ENCODE measurements at places on chromosomes 5 and 9. TPM values are rescaled to one million over a fixed set of nuclear protein-coding genes. Genes with fewer than 3 reads are reported as not detected.

The MARCHF3 gene
- 10.9 TPM for total RNA-seq

The BTNL8 gene
- 1.2 TPM for total RNA-seq

The NEURL1B gene
- 1.5 TPM for total RNA-seq

The STK32A gene
- 0.47 TPM for total RNA-seq

The TMEM232 gene
- 1.1 TPM for total RNA-seq

The CORO2A gene
- total RNA-seq: 1.6 TPM

The CENPP gene
- 1.4 TPM for total RNA-seq
